Endothelial cell of umbilical vein (primary cell): ENCODE measurements at places on chromosomes 2 and 18. TPM values are rescaled to one million over a fixed set of nuclear protein-coding genes. Genes with fewer than 3 reads are reported as not detected.

SERPINB4 gene
- polyA plus RNA-seq = not detected in 2 replicates

TUBA3D gene
- polyA plus RNA-seq = not detected in 2 replicates

MTA3 gene
- polyA plus RNA-seq = 27.6 and 36.3 TPM in 2 replicates

ACTR3 gene
- polyA plus RNA-seq = 83.3 and 120 TPM in 2 replicates

PTRHD1 gene
- polyA plus RNA-seq = 68.8 and 86.6 TPM in 2 replicates

RPL31 gene
- polyA plus RNA-seq = 975 and 1,137 TPM in 2 replicates

ST6GAL2 gene
- polyA plus RNA-seq = not detected in 2 replicates

SIX3 gene
- polyA plus RNA-seq = not detected in 2 replicates

INHBB gene
- polyA plus RNA-seq = 0.03 and 0.11 TPM in 2 replicates

NTSR2 gene
- polyA plus RNA-seq = not detected in 2 replicates

HOXD12 gene
- not detected in 2 replicates for polyA plus RNA-seq

M1AP gene
- polyA plus RNA-seq = 0.04 TPM in 1 of 2 replicates, not detected in the other

ASTL gene
- not detected in 2 replicates for polyA plus RNA-seq

FBXO36 gene
- polyA plus RNA-seq = 0.92 and 1.2 TPM in 2 replicates

GREB1L gene
- polyA plus RNA-seq = 0.27 and 0.41 TPM in 2 replicates

SP140 gene
- polyA plus RNA-seq = not detected in 2 replicates

KIAA2012 gene
- not detected in 2 replicates for polyA plus RNA-seq

SERPINB12 gene
- not detected in 2 replicates for polyA plus RNA-seq

MYO5B gene
- polyA plus RNA-seq = 0.40 and 0.54 TPM in 2 replicates

GATA6 gene
- 3.9 and 4.1 TPM in 2 replicates for polyA plus RNA-seq

C1GALT1C1L gene
- polyA plus RNA-seq = 0.38 and 0.76 TPM in 2 replicates

GALR1 gene
- not detected in 2 replicates for polyA plus RNA-seq

ACKR3 gene
- polyA plus RNA-seq = 428 and 533 TPM in 2 replicates

MFSD2B gene
- polyA plus RNA-seq = 0.18 and 0.29 TPM in 2 replicates

YPEL5 gene
- 49.5 and 51.8 TPM in 2 replicates for polyA plus RNA-seq

PSMD14 gene
- polyA plus RNA-seq = 36.4 and 47.6 TPM in 2 replicates
